ENCODE measurements at places on chromosomes 5 and 9.

DNA sequence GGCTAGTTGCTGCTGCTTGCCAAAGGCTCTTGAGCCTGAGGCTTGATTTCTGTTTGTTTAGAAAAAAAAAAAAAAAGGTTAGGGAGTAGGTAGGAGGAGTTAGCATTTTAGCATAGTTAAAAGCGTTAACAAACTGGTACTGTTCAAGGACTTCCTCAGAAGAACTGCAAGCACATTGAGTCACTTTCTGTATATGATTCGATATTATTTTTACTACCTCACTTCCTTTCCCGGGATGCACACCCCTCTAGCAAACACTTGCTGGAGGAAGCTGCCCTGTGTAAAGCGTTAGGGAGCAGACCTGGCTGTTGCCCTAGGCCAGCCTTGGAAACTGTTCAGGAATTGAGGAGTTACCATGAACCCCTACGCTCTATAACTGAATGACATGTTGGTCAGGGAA lies 15.7 kb upstream of the CEP120 start:
- no peak for DNase-seq

- DNase-seq, result no peak
Measured at GRCh38 chr9:5665059-5665458, 36.2 kb downstream of the RIC1 start.

DNA sequence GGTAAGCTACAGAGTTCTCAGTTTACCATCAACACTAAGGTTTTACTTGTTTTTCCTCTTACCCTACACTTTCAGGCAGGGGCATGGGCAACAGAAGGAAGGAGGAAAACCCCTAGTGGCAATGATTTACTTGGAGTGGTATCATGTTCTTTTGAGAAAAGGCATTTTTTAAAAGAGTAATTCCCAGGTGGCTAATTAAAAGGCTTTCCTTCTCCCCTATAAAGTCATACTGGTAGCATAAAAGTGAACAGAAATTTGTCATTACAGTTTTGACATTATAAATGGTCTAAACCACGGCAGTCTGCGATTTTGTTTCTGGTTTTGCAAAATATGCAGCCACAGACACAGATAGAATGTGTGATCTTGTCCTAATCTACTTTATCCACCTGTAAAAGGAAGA lies 30.9 kb upstream of the OR2K2 start:
- DNase-seq, result no peak

DNA sequence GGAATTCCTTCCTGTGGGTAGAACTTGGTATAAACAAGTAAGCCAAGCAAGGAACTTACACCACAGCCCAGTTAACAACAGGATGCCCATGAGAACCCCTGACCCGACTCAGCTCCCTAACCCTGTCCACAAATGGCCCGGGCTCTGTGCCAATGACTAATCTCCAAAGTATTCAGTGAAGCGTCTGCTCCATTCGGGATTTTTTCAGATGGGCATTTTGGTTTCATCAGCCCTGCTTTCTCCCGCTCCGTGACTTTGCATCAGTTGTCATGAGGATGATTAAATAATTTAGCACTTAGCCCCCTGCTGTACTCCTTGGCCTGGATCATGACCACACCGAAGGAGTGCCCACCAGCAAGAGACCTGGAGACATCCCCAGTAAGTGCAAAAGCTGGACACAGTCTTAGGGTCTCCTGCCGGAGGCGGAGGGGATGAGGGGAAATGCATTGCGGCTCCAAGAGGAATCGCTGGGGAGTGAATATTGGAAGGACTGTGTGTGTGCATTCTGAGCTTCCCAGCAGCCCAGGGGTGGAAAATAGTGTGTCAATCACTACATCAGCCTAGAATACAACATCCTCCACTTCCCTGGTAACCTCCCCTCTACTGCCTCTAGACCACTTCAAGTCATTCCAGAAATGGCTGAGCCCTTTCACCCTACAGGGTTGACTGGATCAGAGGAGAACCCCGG lies 41.4 kb upstream of the DNAH5 start:
- no peak for DNase-seq

GRCh38 chr9:135957431-135957830 lies 3.7 kb downstream of the UBAC1 start:
- no peak for DNase-seq

GRCh38 chr5:149605998-149606724 lies 24.9 kb downstream of the ARHGEF37 start:
- no peak for DNase-seq

DNA sequence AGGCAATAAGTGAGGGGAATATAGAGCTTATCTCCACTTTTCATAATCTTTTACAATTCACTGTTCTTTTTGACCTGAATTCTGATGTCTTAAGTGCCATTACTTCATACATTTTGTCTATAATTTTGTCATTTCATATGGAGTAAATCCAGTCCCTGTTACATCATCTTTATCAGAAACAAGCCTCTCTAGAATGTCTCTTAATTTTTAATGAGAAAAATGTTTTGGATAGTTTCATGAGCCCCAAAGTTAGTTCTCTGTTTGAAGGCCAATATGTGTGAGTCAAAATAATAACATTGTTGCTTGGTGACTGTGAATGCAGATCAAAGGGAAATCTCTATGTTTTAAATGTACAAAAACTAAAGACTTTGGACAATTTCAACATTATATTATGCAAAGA lies 329.6 kb upstream of the ARRDC3 start:
- DNase-seq, result no peak

- DNase-seq, result peak; percentile 51
Measured at GRCh38 chr5:35651002-35651756, 33.5 kb downstream of the SPEF2 start.

GRCh38 chr5:91212714-91213092 lies 170.4 kb downstream of the ARRDC3 start:
- no peak for DNase-seq

GRCh38 chr5:67827541-67827940 lies 388.0 kb upstream of the PIK3R1 start:
- DNase-seq, result no peak

DNA sequence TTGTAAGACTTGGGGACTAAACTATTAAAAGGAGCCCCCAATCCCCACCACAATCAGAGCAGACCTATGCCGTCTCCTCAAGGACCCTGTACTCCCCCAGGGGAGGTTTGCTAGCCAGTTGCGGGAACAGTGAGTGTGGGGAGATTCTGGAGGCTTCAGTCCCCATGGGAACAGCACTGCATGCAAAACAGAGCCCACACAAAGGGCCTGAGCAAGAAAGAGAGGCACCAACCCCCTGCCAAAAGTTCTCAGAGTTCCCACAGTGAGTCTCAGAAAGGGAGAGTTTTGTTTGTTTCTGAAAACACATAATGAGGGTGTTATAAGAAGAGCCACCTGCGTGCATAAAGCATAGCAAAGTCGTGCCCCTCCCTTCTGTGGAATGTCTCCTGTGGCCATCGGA lies 56.6 kb downstream of the CFAP90 start:
- DNase-seq, result no peak

GRCh38 chr9:7570107-7570720 lies 229.4 kb downstream of the DMAC1 start:
- peak; percentile 61 for DNase-seq

DNA sequence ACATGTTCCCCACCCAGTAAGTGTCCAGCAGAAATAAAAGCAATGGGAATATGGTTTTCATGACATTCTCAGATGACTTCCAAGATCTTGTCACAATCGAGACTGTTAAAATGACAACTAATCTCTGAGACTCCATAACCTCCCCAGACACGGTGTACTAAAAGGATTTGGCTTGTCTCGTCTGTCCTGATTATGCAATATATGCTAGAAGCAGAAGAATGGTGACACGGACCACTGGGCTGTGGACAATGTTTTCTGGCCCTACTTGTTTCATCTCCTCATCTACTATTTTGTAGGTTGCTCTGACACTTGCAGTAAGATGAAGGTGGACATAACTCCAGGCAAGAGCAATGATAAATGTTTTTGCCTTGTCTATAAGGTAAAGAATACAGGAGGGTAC lies 56.6 kb downstream of the BNC2 start:
- DNase-seq, result no peak

- no peak for DNase-seq
Measured at GRCh38 chr5:10059980-10060379, 189.7 kb downstream of the ATPSCKMT start.

- DNase-seq, result no peak
Measured at GRCh38 chr5:65779643-65780042, 57.6 kb downstream of the NLN start.

DNA sequence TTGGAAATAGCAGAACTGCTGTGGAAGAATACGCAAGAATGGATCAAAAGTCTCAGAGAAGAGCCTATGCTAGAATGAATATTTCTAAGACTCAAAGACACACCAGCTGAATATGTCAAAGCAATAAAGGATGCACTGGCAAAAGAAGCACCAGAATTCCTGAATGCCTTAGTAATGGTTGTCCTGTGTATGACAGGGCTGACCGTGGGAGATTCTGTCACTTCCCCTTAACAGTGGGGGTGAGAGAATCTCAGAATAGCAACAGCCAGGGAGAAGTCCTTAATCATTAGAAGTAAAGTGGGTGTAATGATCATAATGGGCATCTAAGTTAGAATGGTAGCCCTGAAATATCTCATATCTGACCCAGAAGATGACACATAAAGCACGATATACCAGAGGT lies 14.6 kb upstream of the PRR16 start:
- no peak for DNase-seq

DNA sequence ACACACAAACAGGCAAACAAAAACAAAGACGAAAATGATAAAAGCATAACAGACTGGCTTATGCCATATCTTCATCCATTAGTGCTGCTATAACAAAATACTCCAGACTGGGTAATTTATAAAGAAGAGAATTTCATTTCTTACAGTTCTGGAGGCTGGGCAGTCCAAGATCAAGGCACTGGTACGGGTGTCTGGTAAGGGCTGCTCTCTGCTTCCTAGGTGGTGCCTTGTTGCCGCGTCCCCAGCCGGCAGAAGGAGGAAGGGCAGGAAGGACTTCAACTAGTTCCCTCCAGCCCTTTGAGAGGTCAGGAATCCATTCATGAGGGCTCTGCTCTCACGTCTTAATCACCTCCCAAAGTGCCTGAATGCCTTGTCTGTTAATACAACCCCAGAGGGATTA lies 122.6 kb downstream of the BOD1 start:
- DNase-seq, result no peak

DNA sequence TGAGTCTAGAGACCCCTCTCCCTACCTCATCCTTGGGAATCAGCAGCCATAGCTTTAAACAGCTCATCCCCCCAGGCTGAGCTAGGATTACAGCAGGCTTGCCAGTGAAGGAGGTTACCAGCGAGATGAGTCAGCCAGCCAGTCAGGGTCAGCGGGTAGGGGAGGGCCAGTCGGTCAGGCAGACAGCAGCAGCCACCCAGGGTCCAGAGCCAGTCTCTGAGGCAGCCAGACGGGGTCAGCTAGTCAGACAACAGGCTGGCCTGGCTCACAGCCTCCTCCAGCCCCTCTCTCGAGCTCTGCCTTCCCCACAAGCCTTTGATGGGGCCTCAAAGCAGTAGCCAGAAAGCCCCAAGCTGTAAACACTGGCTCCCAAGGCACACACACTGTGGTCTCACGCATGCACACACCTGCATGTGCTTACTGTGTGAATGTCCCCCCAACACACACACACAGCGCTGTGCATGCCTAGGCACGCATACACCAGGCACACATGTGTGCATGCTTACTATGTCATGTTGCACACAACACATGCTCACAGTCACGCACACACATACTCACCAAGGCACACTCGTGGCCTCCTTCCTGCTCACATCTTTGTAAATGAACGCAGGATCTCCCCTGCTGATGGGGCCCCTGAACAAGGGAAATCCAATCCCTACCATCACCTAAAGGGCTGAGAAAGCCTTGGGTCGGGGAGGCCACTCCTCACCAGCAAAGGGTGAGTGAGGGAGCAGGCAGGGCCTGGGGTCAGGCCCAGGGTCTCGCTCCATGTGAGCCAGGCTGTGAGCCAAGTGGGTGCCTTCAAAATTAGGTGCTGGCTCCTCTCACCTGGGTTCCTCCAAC lies 28.2 kb upstream of the CPLX2 start:
- no peak for DNase-seq

DNA sequence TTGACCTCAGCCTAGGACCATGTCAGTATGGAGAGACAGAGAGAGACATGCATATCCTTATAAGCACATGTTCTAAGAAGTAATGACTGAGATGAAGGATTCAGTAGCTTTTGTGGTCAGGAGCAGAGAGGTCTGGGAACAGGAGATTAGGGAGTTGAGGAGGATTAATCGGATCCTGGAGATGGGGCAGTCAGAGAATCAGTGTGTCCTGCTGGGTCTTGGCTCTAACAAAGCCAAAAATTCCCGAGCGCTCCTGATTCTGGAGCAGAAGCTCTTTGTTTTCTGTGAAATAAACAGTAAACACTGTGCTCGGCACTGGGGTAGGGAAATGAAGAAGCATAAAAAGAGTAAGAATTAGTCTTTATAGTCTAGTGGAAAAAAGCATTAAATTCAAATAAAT lies 520.0 kb upstream of the CLINT1 start:
- no peak for DNase-seq

DNA sequence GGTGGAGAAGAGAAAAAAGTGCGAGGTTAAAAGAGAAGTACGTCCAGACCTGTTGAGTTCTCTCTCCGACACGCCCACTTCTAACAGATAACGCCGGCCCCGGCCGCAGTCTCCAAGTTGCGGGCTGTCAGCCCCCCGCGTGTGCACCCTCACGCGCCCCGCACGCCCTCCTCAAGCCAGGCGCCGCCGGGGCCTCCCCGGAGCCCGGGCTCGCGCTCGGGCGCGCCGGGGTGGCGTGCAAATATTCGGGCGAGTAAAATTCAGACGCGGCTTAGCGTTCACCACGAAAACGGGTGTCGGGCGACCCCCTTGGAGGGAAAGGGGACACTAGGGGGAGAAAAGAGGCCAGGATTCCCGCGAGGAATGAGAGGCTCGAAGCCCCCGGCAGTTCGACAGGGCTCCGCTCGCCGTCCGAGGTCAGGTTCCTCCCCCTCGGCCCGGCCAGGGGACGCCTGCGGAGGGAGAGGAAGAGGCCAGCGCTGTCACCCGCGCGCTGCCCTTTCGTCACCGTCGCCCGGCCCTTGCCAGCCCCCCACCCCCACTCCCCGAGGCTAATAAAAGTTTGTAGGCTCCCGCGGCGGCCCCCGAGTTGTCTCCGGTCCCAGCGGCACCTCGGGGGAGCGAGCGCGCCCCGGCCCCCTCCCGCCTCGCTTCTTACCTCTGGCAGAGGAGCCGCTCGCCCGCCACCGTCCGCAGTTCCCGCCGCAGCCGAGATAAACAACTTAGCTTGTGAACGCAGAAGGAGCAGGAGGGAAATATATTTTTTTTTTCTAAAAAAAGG lies 743 bp downstream of the NR3C1 start:
- DNase-seq, result peak; percentile 30

GRCh38 chr9:121098567-121099198 lies 23.9 kb downstream of the CNTRL start:
- DNase-seq, result no peak

DNA sequence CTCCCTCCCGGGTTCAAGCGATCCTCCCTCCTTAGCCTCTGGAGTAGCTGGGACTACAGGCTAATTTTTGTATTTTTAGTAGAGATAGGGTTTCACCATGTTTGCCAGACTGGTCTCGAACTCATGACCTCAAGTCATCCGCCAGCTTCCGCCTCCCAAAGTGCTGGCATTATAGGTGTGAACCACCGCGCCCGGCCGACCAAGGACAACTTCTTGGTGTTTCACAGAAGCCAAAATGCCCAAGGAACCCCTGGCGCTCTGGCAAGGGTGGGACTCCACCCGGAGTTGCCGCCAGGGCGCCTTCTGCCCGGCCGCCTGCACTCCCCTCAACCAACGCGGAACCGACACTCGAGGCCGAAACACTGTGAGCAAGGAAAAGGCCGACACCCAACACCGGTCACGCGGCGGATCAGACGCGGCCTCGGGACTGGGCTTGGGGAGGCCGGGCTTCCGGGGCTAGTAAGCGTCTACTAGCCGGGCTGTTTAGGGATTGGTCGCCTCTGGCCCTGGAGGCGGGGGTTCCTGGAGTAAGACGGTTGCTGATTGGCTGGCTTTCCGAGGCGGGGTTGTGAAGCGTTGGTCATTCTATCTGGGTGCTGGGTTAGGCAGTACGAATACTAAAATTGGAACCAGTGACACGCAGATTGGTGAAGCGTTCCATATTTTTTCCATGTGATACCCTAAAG lies 7.7 kb upstream of the CFAP157 start:
- peak; percentile 75 for DNase-seq

Measured in stimulated activated CD8-positive, alpha-beta memory T cell treated with anti-CD3 and anti-CD28 coated beads, Interleukin-7, amount 100 ng/mL, for 4 hours (primary cell).